Stimulated activated CD8-positive, alpha-beta memory T cell treated with anti-CD3 and anti-CD28 coated beads, Interleukin-4, amount 100 ng/mL, for 1 hour (primary cell): ENCODE measurements at places on chromosomes 3 and 15.

GRCh38 chr3:73021301-73021835, 24.8 kb downstream of the PPP4R2 start:
- no peak for DNase-seq

DNA sequence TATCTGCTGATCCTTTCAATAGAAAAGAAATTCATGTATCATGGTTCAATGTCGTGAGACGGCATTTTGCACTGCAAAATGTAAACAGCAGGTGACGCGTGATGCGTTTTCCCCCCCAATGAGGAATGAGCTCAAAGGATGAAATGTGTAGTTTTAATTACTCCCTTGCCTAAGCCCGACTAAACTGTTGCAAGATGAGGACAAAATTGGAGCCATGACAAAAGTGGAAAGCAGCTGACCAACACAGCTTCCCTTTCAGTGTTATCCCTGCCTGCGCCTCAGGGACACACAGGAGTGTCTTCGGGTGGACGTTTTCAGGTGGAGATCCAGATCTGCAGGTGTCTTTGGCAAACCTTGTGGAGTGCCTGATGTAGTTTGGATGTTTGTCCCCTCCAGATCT, 92.0 kb downstream of the GABRG3 start:
- DNase-seq = no peak

DNA sequence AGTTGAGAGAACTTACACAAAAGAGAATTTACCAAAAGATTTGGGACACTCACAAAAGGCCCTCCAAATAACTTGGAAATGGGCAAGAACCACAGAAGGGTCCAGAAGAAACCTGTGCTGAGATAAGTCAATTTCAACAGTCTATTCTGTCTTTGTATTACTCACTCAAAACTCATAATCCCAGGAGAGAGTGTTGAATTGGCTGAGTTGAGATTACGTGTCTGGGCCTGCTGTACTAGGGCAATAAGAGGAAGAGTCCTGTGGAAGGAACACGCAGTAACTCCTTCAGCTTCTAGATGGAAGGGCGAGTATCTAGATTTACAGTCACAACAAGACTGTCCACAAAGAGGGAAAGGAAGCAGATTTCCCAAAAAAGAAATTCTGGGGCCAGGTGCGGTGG, 42.5 kb upstream of the DYNC1LI1 start:
- no peak for DNase-seq

DNA sequence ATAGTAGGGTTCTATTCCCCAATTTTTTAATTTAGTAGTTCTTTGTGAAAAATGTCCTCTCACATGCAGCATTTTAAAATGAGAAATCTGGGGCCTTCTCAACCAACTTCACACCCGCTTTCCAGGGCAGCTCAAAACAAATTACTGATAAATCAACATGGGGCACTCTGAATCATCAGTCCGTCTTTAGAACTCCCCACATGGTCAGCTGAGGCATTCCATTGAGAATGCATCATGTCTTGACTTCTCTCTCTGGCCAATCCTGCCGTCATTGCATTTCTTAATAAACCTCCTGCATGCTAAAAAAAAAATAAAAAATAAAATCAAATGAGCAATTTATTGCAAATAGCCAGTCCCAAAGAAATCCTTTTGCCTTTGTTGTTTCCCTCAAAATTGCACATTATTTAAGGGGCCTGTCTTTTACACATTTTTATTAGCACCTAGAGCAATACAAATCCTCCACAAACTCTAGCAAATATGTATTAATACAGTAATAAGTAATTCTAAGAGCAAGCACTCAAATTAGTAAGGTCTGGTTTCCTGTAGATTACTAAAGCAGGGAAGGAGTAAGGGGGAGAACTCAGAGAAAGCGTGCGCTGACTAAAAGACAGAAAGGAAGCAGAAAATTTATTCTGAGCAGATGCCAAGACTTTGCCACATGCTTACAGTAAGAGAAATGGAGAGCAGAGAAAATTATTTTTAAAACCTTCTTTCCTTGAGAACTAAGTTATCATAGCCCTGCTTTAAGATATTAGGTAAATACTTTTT, 175.7 kb downstream of the TNIK start:
- DNase-seq = no peak

DNA sequence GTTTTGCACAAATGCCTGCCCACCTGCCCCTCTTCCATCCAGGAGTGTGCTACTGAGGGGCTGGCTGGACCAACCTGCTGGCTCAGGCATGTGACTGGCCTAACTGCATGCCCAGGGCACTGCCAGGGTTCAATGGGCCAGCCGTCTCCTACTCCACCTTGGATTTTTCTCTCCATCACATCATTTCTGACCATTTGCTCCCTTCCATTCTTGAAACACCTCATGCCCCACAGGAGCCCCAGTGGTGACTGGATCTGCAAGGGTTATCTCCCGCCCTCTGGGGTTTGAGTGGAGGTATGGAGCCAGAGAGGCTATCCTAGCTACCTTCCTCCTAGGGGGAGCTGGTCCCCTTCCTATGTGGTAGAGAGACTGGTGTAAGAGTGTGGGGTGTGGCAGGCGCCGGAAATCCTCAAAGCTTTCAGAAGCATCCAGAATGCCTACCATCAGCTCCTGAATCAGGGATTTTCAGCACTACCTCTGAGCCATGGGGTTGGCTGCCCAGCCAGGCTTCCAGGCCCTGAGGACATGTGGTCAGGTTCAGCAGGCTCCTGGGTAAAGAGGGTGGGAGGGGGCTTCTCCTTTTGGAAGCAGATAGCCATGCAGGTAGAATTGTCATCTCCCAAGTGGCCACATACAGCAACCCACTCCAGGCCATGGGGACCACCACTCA, 2.9 kb upstream of the MANF start:
- no peak for DNase-seq

DNA sequence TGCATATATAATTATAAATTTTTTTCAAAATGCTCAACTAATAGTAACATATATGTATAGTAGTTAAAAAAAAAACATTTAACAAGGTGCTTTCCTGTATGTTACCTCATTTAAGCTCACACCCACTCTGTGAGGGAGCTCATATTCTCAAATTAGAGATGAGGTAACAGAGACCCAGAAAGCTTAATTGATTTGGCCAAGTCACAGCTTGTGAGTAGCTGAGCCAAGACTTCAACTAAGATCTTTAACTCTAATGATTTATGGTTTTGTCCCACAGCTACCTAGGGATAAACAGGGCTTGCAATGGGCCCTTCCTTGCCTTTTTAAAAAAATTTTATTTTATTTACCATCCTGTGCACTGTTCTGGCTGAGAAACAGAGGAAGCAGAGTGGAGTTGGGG, 230.0 kb upstream of the GOLIM4 start:
- DNase-seq = no peak

GRCh38 chr3:10432156-10432845, 73.1 kb downstream of the ATP2B2 start:
- no peak for DNase-seq

- no peak for DNase-seq
Observed at GRCh38 chr3:13287833-13288232, 132.3 kb downstream of the NUP210 start.

DNA sequence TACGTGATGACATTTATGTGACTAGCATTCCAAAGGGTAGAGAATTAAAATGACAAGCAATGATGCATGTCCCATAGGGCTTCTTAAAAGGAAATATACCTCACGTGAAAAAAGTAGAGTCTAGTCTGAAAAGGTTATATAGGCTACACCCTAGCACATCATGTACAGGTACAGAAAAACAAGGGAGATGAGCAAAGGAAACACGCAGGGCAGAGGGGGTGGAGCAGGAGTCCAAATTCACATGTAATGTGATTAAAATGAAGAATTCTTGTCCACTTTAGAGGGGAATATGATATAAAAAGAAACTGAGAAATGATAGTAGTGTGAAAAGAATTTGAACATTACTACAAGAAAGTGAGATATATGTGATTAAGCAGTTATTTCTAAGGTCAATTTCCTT, 59.4 kb downstream of the HACD2 start:
- DNase-seq = no peak

- DNase-seq = no peak
Observed at GRCh38 chr15:28921336-28921735, 35.6 kb downstream of the APBA2 start.

DNA sequence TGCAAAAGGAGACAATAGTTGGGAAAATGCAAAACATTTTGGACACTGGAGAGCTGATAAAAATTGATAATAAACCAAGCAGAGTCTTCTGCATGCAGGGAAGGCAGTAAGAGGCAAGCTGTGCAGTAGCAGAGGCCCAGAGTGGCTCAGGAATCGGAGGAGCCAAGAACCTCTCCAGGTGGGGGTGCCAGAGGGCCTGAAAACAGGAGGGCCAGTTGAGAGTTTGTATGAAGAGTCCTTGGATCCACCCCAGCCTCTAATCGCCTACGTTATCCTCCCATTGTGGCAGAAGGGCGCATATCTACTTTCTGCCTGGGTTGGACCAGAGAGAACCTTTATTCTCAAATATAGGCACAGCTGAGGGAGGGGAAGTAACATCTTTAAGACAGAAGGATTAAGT, 48.9 kb upstream of the RBP1 start:
- no peak for DNase-seq
